ENCODE measurements at places on chromosomes 11 and 22.

DNA sequence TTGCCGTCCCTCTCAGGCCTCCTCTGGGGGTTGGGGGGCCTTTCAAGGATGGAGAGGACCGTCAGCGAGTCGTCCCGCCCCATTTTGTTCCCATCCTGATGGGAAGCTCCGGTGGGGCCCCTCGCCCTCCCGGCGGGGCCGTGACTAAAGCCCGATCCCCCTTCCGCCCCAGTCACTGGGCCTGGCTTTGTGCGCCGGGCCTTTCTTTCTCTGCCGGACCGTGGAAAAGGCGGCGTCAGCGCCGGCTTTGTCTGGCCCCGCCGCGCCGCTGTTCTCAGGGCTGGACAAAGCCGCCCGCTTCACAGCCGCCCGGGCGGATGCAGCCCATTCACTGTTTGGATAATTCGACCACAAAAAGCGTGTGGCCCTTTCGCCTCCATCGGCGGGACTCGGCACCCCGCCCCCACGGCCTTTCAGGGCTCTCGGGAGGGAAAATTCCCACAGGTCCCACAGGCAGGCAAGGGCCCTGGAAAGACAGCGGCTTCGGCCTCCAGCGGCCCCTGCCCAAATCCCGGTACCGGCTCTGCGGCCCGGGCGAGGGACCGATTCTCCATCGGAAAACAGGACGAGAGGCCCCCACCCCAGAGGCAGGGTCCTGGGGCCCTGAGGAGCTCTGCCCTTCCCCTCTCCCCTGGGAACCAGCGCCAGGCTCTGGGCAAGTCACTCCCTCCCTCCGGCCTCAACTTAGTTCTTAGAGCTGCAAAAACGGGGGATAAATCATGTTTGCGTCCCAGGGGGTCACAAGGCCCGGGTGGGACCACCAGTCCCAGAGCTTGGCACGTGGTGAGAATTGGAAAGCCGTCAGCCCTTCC, 87.2 kb downstream of the WNT7B start:
- DNase-seq, result no peak

DNA sequence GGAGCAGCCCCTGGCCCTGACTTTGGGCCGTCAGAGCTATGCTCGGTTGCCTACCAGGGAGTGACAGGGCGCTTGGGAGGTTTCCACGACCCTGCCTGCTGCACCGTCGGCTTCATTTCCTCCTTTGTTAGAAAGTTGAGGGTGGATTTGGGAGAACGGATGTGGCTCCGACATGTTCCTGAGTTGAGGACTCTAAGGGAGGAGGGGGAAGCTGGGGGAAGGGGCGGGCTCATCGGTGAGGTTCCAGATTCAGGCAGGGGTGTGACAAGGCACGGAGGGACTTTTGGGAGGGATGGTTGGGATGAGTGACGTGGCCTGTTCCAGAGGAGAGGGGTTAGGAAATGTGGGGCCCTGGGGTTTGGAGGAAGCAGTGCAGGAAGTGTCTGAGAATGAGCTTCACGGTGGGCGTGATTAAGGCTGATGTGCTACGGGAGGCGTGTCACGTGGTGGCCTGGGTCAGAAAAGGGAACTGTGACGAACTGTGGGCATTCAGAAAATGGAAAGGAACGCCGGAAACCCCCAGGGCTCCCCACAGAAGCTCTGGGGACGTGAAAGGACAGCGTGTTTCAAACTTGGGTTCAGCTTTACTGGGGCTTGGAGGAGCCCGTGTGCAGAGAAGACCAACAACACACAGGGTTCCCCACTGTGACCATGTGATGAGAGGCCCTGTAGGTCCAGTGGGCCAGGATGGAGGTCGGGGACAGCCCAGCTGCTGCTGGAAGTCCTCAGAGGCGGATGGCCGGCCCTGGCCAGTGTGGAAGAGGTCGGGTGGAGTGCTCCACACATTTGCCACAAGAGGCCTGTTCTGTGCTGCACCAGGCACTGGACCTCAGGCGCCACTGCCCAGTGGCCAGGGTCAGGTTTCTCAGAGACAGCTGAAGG, 2.8 kb downstream of the PARVB start:
- peak; percentile 16 for DNase-seq

- DNase-seq, result no peak
These were observed 34.9 kb downstream of the BLID start for GRCh38 chr11:122081073-122081472.

DNA sequence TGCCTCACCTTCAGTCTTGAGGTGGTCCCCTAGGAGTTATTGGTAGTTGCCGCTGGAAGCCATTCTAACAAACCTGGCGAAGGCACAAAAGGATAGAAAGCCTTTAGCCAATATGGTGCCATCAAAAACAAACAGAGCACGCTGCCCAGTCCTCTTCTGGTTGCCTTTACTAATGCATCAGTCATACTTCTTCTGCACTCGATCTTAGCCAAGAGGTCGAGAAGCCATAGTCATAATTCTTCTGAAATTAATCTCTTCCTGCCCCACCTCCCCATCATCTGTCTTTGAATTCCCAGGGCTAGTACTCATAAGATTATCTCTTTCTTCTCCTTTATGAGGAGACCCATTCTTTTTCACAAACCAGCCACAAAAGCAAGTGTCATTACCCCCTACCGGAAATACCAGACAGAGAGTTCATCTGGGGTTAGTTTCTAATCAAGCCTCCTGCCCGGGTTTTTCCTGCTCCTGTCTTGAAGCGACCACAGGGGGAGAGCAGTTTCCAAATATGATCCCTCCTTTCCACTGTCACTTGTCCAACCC, 21.4 kb upstream of the EHF start:
- no peak for DNase-seq

DNA sequence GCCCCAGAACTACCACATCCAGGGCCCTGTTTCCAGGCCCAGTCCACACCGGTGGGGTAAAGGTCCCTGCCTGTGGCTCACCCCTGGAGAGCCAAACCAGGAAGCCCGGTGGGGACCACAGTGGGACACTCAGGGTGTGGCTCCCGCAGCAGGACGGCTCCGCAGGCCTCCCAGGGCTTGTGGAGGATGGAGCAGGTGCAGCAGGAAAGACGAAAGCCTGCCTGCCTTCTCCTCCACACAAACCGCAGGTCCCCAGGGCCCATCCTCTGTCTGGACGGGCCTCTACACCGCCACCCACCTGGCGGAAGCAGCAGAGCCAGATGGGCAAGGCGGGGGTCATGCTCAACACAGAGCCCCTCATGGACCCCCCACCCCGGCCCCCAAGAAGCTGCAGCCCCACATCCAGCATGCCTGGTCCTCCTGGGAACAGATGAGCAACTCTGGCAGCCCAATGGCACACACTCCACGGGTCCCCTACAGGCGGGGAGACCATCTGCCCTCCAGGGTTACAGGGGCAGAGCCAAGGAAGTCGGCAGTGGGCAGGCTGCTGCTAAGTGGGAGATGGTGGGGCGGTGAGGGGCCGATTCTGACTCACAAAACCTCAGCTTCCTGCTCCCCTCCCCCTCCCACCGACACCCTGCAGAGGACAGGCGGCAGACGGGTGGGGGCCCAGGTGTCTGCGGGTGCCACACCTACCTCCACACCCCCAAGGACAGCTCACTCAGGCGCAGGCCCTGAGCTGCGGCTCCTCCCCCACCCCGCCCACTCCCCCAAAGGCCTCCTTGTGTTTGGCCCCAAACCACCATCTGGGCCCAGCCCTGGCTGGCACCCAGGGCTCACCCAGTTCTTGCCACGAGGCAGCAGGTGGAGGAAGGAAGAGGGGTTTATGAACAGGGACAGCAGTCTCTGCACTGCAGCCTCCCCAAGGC, 5.2 kb downstream of the SBF1 start:
- DNase-seq, result no peak

DNA sequence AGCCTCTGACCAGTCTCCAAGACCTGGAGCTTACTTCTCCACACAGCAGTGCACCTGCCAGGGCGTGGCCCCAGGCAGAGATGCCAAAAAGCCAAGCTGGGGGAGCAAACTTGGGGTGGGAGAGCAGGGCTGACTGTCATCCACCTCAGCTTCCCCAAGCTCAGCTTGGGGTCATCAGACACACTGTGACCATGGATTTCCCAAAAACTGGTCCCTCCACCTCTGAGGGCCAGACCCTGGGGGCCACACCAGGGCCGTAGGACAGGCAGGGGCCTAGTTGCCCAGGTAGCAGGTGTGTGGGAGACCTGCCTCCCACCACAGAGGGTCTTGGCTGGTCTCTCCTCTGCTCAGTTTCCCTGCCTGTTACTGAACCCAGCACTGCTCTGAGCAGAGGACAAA, 30.6 kb downstream of the ARVCF start:
- DNase-seq, result no peak

GRCh38 chr11:61472868-61473267, 35.7 kb upstream of the LRRC10B start:
- no peak for DNase-seq

GRCh38 chr11:66924272-66924671, 33.9 kb downstream of the PC start:
- no peak for DNase-seq

GRCh38 chr11:12182302-12182675, 71.9 kb downstream of the MICAL2 start:
- no peak for DNase-seq

DNA sequence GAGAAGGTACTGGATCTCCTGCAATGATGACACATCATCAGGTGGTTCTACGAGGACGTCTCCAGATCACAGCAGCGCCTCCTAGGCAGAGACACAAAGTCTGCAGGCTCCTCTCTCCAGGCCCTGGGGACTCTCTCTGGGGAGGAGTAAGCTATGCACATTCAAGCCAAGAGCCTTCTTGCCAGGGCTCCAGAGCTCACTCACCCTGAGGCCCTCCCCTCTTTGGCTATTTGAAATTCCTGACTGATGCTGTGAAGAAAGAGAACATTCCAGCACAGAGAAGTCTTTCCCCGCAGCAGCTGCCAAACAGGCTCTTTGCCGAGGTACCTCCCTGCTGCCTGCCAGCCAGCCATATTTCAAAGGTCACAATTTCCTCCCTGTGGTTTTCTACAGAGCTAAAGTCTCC, 204.9 kb downstream of the CSNK2A3 start:
- peak; percentile 35 for DNase-seq

GRCh38 chr11:118289401-118289800, 15.1 kb upstream of the CD3E start:
- no peak for DNase-seq

- DNase-seq, result no peak
These were observed 34.3 kb upstream of the GAL start for GRCh38 chr11:68649851-68650555.

GRCh38 chr11:6443269-6444003, 2.6 kb upstream of the HPX start:
- DNase-seq, result peak; percentile 23

DNA sequence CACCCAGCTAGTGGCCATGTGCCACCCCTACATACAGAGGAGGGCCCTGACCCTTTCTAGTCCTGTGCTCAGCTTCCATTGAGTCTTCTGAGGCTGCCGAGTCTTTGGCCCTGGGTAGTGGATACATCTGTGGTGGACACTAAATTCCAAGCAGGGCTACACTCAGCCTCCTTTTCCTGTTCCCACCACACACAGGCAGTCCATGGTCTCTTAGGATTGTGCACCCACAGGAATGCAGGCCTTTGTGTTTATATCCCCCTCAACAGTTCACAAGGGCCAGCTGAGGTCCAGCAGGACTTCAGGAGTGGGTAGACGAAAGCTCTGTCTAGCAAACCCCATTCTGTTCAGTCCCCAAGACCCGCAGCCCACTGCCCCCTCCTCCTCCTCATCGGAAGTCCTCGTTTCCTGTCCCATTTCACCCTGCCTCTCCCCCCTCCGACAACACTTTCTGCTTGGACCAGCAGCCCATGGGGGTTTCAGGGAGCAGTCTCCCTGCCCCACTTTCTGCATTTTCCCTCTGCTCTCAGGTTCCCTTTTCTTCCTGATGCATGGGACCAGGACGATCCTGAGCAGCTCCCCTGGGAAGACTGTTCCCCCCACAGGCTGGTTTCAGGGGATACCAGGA, 91.8 kb downstream of the SWAP70 start:
- DNase-seq, result no peak

DNA sequence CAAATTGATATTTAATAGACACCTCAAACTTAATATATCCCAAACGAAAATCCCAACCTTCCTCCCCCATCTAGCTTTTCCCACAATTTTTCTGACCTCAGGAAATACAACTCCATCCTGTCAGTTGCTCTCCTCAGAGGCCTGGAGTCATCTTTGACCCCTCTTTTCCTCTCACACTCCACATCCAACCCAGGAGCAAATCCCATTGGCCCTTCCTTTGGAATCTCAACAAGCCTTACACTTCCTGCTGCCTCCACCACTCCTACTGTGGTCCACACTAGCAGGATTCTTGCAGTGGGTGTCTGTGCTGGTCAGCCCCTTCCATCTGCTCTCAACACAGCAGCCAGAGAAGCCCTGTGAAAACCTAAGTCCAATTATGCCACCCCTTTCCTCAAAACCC, 39.3 kb upstream of the RFPL3 start:
- DNase-seq, result no peak

GRCh38 chr11:42720716-42721563, 590.9 kb upstream of the API5 start:
- DNase-seq, result no peak

- DNase-seq, result no peak
These were observed 16.7 kb downstream of the TMPRSS13 start for GRCh38 chr11:117912497-117912896.

DNA sequence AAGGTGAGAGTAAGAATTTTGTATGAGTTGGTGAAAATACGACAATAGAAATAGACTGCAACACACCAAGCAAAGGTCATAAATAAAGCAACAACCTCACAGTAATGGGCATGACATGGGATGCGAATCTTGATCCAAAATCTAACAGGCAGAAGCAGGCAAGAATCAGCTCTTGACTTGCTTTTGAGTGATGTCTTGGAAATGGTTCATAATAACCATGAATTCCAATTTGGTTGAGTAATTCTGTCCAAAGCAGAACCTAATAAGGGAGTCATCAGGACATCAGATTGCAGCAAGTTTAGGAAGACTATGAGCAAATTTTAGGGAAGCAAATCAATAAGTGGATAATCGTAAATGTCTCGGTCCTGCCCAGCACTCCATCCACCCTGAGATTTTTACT, 224.0 kb upstream of the ISX start:
- no peak for DNase-seq

GRCh38 chr11:48043111-48043990, 63.0 kb downstream of the PTPRJ start:
- no peak for DNase-seq

- DNase-seq, result no peak
These were observed 19.6 kb downstream of the MYRF start for GRCh38 chr11:61771985-61772455.

All from C1 segment of cervical spinal cord (tissue), 14 donors.